ENCODE measurements at places on chromosomes 11 and 22.

GRCh38 chr11:100460426-100460825 lies 226.7 kb upstream of the ARHGAP42 start:
- no peak for DNase-seq

GRCh38 chr11:67025750-67026149 lies 2.8 kb downstream of the SYT12 start:
- no peak for DNase-seq

DNA sequence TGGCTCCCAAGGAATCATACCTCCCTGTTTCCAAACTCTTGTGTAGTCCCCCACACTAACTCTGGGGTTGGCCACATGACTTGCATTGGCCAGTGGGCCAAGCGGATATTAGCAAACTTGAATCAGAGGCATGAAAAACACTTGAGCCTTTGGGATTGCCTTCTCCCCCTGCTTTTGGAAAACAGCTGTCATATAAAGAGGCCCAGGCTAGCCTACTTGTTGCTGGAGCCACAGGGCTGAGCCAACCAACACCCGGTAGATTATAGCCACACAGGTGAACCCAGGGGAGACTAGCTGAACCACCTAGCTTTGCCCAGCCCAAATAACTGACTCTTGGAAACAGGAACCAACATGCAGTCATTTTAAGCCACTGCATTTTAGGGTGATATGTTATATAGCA lies 354.8 kb downstream of the TENM4 start:
- DNase-seq: no peak

DNA sequence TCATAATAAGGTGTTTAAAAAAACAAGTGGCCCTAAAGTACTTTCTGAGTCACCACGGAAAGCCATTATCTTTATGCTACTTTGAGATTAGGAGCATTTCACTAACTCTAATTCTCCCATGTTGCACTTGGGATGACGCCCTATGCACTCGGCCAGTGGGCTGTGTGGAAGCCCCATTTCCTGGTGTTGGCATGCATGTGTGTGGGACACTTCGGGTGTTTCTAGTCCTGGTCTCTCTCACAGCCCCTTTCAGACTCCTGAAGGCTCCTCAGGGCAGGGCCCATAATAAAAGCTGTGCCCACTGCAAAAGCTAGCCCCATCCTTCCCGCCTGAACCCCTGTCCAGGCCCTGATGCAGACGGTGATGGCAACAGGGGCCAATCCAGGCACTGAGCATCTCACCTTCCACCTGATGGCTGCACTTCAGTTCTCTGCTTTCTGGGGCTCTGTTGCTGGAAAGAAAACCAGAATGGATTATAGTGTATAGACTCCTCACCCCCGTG lies 14.9 kb upstream of the FXYD2 start:
- no peak for DNase-seq

DNA sequence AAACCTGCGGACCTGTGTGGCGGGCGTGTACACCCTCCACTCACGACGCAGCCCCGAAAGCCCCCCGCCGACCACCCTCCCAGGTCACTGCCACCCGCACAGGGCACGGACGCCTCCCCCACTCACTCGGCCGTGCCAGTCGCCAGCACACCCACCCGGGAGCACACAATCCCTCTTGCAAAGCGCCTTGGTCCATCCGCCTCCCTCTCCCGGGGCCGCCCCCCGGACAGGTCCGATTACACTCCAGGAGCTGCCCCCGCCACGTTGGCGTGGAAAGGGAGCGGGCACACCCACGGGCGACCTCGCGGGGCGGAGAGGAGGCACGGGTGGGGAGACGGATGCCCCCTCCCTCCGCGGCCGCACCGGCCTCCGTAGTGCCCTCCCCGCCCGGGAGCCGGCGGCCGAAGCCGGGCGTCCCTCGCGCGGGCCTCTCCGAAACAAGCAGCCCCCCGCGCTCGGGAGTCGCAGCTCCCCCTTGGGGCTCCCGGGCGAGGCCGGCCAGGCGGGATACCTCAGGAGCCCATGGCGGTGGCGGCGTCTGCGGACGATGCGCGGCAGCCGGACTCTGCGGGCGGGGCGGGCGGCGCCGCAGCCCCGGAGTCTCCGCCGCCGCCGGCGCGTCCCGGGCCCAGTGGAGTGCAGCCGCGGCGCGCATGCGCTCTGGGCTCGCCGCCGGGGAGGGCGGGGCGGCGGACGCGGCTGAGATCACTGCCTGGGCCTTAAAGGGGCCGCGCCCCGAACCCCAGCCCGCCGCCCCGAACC lies at the start of gene TMEM184B:
Gene TMEM184B (minus strand): TSS at position 638 of the 762 bp plus-strand sequence. CDS start 25,049 bp downstream, outside the sequence.
- peak; percentile 86 for DNase-seq

DNA sequence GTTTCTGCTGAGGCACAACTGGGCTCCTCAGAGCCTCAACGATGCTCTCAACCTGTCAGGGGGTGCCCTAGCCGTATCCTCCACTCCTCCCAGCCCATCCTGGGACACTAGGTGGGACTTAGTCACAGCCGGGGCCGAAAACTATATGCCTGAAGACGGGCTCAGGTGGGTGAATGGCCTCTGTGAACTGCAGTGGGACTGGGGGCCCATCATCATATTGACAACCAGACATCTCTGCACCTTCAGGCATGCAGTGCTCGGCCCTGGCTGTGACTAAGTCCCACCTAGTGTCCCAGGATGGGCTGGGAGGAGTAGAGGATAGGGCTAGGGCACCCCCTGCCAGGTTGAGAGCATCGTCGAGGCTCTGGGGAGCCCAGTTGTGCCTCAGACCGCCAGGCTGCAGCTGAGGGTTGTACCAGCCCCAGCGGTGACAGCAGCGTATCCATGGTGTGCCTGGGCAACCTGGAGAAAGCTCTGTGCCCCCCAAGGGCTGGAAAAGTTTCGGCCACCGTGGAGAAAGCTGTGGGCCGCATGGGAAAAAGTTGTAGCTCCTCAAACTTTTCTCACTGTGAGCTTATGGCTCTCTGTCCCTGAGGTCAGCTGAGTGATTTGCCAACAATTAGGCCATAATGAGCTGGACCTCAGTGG lies 88.9 kb downstream of the RRM1 start:
- no peak for DNase-seq

DNA sequence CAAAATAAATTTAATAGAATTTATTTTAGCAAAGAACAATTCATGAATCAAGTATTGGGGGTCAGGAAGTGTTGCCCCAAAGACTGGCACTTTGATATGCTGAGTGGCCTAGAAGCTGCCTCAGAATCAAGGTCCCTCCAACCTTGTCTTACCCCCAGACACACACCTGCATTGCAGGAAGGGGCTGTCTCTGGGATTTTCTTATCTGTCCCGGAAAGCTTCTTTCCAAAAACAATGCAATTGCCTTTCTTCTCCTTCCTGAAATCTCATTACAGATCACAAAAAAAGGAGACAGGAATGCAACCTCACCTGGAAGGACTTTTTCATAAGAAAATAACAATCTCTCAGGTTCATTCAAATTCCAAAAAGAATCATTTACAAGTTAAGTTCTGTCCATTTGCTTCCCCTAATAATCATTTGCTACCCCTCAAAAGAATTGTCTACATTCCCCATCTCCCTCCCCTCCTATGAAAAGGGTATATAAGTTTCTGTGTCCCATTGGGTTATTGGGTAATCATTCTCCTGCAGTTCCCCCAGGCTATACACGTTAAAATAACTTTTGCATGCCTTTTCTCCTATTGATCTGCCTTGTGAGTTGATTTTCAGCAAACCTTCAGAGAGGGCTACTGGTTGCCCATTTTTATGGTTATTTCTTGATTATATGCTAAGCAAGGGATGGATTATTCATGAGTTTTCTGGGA lies 21.3 kb downstream of the OR10A6 start:
- DNase-seq: no peak

GRCh38 chr11:84882056-84882455 lies 745.1 kb downstream of the DLG2 start:
- DNase-seq: no peak

DNA sequence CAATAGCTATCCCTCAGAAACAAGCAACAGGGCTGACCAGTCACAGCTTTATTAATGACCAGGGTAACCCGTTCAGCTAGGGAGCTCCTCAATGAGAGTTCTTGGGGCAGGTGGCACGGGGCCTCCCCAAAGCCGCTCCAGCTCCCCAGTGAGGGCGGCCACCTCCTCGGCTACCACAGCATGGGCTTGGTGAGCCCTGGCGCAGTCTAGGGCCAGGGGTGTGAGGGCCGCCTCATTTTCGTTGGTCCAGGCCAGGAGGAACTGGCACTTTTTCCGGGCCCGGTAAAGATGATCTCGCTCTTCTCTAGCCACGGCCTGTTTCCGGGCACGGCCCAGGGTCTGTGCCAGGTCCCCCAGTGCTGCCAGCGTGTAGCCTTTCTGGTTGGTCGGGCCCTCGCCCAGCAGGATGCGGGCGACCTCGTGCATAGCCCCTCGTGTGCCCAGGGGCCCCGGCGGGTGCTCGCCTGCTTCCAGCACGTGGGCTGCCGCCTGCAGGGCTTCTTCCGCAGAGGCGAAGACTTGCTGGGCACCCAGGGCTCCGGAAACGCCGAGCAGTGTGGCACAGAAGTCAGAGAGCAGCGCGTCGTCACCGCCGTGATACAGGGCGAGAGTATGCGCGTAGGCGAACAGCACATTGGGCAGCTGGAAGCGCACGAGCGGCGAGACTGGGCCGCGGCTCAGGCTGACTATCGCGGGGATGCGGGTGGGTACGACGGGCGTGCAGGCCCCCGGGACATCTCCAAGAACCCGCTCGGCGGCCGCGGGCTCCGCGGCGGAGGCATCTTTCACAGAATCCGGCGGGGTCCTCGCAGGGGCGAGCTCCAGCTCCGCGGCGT lies 913 bp downstream of the ZNHIT2 start:
- DNase-seq: peak; percentile 69

- DNase-seq: peak; percentile 83
Observed at GRCh38 chr22:41285441-41285819, 557 bp downstream of the RANGAP1 start.

DNA sequence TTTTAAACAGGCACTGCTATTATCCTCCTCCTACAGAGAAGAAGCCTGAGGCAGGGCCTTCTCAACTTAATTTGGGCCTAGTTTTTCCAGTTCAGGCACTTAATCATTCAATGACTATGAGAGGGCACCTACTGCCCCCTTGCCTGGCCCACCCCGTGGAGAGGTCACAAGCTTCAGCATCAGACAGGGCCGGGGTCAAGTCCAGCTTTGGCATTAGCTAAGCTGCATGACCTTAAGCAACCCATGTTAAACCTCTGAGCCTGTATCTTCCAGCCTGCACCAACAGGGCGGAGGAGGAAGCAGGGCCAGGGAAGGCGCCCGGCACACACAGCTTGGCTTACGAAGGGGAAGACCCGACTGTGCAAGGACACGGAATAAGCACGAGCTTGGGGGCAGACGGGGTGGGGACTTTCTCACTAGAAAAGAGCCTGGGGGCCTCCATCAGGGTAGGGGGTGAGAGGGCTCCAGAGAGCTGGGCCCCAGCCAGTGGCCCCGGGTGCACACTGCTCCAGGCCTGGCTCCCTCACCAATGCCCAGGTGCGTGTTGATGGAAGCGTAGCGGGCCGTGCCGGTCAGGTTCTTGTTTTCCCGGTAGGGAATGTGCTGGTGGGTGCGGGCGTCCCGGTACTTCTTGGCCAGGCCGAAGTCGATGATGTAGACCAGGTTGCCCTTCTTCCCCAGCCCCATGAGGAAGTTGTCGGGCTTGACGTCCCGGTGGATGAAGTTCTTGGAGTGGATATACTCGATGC lies 16.9 kb downstream of the CSNK1E start:
- no peak for DNase-seq

GRCh38 chr22:39179401-39179827 lies 26.9 kb upstream of the CBX7 start:
- DNase-seq: no peak

GRCh38 chr11:60274416-60274815 lies 6.0 kb upstream of the MS4A4A start:
- DNase-seq: no peak

GRCh38 chr11:112247201-112247600 lies 13.5 kb downstream of the PLET1 start:
- no peak for DNase-seq

DNA sequence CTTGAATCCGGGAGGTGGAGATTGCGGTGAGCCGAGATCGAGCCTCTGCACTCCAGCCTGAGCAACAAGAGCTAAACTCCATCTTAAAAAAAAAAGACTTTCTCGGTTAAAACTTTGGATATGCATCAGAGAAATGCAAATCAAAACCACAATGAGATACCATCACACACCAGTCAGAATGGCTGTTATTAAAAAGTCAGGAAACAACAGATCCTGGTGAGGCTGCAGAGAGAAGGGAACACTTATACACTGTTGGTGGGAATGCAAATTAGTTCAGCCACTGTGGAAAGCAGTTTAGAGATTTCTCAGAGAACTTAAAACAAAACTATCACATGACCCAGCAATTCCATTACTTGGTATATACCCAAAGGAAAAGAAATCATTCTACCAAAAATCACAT lies 619.4 kb upstream of the KIRREL3 start:
- no peak for DNase-seq

- no peak for DNase-seq
Observed at GRCh38 chr11:122441666-122442035, 213.9 kb upstream of the UBASH3B start.

GRCh38 chr11:131713529-131714134 lies 343.2 kb downstream of the NTM start:
- DNase-seq: no peak

DNA sequence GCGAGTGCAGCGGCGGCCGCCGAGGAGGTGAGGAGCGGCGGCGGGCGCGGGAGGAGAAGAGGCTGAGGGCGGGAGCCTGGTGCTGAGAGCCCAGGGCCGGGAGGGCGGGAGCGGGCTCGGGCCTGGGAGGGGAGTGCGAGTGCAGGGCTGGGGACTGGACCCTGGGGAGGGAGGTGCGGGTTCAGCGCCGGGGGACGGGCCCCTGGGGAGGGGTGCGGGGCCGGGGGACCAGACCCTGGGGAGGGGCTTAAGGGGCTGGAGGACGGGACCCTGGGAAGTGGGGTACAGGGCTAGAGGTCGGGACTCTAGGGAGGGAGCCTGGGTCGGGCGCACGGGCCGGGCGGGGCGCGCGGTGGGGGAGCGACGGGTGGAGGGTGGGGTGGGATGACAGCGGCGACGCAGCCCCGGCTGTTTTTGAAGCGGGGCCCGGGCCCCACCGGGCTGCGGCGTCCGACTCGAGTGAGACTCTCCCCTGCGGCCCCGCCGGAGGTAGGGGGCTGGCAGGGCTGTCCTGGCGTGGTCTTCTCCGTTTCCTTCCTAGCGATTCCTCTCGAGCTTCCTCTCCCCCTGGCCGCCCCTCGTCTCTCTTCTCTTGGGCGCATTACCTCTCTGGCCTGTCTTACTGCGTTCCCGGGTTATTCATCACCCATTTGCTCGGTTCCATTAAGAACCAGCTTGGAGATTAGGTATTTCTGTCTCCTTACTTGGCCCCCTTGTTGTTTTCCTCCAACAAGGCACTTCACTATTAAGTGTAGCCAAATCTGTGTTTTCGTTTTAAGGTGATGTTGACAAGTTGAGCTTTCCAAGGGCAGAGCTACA lies 754 bp downstream of the NUP50 start:
- DNase-seq: peak; percentile 39

DNA sequence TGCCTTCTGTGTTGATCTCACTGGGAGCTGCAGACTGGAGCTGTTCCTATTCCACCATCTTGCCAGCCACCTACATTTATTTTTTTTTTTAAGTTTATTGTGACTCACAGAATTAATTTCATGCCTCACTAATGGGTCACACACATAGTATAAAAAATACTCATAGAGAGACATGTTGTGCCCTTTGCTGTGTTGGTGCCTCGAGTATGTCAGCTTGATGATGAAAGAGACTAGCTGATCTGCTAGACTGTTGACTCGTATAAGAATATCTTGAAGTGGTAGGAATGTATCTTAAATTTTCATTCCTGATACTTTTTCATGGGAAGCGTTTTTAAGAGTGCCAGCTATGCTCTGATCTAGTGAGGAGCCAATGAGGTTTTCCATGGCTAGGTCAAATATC lies 28.6 kb upstream of the AMPD3 start:
- DNase-seq: no peak

Measured in CD4-positive, alpha-beta T cell treated with Interleukin-10 for 1 hour (primary cell).